ENCODE measurements at places on chromosomes 3 and 15.

GRCh38 chr3:11601446-11602238 lies 42.1 kb downstream of the VGLL4 start:
- peak; percentile 71 for DNase-seq

GRCh38 chr3:50627407-50628051 lies 10.6 kb downstream of the MAPKAPK3 start:
- DNase-seq, result no peak

DNA sequence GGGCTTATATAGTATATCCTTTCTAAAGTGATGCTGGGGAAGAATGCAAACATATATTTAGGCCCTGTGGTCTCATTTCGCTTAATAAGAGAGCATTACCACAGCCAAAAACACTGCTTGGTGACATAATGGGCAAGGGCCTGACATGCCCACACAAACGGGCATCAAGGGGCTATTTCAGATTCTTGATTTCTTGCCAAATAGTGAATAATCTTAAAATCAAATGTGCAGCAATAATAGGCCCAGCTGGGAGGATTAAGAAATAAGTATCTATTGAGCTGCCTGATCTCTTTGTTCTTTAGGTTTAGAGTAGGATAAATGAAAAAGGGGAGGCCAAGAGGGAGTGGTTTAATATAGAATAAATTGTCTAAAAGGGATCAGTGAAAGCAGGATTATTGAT lies 241.0 kb upstream of the GBE1 start:
- DNase-seq, result no peak

DNA sequence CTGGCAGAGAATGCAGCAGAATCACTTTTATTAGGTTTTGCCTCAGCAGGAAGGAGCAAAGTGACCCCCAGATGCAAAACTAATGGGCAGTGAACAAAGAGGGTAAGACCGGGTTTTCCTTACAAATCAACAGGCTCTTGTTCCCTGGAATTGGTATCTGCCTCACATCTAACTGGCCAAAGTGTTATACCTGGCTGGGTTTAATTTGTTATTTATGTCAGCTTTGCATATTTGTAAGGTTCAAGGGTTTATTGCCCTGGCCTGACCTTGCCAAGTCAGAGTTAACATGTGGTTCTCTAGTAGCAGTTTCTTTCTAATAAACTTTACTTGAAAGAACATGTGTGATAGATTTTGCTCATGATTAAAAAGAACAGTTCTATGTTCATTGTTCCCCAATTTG lies 431.7 kb upstream of the NR2F2 start:
- no peak for DNase-seq

- no peak for DNase-seq
These were observed 8.8 kb upstream of the SH3BP5 start for GRCh38 chr3:15341030-15341726.

DNA sequence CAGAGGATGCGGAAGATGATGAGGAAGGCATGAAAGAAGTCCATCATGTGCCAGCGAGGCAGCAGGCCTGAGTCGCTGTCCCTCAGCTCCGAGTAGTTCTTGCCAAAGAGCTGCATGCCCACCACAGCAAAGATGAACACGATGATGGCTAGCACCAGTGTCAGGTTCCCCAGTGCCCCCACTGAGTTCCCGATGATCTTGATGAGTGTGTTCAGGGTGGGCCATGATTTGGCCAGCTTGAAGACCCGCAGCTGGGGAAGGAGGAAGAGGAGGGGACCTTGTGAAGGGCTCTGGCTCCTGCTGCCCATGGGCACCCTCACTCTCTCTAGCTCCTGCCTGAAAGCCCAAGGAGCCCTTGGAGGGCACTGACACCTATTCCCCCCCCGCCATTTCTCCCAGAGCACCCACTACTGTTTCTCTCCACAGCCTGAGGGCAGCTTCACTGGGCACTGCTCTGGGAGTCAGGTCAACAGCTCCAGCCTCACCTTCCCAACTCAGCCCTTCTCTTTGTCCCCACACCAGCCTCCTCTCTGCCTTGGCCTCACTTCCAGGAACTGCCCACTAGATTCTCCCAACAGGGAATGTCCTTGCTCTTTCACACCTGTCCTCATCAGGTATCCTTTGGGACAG lies 63.6 kb downstream of the SCN5A start:
- peak; percentile 48 for DNase-seq

DNA sequence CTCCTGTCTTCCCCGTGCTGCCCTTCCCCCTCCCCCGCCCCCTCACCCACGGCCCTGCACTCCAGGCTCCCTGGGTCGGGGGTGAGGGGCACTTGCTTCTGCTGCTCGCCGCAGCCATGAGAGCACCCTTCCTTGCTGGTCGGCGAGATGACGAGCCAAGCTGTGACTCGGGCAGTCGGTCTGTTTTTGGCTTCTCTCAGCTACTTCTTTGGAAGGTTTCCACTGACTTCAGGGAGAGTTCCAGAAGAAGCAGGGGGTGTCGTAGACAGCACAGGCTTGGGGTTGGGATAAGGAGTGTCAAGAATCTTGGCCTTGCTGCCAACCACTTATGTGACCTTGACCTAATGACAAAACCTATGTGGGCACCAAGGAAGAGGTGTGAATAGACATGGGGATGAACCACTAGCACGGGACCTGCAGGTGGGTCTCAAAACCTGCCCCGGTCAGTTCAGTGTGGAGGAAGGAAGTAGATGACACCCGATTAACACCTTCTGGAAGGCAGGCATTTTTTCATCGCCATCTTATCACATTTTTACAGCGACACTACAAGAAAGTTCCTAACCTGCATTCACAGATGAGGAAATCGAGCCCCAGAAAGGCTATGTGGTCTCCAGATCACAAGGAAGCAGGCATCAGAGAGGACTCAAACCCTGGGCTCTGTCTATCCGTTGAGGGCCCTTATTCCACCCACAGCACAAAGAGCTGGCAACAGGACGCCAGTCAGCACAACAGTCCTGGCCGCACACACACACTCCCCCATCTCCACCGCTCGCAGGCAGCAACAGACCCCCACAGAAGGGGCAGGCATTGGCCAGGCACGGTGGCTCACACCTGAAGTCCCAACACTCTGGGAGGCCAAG lies 120.9 kb downstream of the LIPC start:
- no peak for DNase-seq

DNA sequence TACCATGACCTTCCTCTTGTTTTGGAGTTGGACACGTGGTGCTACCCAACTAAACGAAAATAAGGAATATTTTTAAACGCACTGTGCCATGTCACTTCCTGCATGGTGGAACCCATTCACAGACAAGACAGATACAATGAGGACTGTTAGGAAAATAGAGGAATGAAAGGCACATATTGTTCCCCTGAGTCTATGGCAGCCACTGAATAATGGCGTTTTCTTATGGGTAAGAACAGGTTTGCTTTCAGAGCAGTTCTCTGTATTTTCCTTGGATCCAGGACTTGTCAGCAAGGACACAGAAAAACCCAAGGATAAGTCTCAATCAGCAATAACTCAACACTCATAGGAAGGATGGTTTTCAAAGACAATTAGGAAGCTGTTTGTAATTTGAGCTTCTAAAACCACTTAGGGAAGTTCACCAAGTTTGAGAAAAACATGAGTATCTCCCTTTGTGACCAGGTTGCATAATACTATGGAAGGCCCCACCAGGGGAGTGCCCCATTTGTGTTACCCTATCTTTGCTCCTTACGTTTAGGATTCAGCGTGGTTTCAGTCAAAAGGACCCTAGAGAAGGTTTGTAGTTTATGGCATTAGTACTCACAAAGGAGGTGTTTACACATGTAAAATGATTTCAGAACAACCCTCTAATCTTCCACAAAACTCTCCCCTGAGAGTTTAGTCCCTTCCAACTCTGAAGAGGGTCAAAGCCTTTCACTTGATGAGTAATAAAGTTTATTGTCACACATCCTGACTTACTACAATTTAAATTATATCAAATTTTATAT lies 487.2 kb upstream of the ATP11B start:
- no peak for DNase-seq

DNA sequence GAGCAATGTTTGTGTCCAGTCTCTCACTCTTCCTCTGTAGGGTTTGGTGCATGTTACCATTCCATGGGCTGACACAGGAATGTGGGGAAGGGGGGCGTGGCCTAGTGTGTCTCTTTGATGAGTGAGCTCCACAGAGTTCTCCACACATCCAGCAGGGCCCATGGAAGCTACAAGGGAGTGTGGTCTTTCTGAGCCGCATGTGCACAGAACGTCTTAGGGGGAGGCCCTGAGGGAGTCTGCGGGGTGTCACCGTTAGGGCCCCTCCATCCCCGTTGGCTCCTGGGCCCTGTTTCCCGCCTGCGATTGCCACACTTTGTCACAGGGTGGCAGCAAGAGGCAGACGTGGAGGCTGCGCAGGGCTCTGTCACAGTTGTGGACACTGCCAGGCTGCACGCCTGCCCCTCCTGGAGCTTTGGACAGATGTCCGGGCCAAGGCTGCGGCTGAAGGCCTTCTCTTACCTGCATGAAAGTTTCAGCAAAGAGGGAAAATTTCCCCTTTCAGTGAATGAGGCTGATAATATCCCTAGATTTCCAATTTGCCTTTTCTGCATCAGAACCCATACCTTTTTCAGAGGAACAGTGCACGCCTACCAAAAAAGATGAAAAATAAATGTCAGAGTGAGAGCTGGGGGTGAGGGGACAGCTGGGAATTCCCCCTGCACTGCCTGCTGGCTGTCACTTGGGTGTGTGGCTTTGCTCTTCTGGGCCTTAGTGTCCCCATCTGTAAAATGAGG lies 24.3 kb downstream of the CACNA2D3 start:
- no peak for DNase-seq

DNA sequence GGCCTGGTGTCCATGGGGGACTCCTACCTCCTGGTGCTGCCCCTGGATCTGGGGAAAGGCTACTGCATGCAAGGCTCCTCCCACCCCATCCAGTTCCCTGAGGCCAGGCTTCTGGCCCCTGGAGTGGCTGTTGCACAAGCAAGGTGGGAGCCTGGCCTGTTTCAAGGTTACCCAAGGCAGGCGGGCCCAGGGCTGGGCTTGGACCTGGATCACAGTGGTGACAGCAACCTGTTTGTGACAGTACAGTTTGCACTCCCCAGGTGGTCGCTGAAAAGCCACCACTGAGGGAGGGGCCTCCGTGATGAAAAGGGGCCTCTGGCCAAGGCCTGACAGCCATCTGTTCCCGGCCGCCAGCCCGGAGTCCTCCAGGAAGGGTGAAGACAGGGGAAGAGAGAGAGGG lies 14.4 kb upstream of the KY start:
- no peak for DNase-seq

GRCh38 chr3:102129760-102130608 lies 280.7 kb downstream of the NFKBIZ start:
- DNase-seq, result peak; percentile 54

DNA sequence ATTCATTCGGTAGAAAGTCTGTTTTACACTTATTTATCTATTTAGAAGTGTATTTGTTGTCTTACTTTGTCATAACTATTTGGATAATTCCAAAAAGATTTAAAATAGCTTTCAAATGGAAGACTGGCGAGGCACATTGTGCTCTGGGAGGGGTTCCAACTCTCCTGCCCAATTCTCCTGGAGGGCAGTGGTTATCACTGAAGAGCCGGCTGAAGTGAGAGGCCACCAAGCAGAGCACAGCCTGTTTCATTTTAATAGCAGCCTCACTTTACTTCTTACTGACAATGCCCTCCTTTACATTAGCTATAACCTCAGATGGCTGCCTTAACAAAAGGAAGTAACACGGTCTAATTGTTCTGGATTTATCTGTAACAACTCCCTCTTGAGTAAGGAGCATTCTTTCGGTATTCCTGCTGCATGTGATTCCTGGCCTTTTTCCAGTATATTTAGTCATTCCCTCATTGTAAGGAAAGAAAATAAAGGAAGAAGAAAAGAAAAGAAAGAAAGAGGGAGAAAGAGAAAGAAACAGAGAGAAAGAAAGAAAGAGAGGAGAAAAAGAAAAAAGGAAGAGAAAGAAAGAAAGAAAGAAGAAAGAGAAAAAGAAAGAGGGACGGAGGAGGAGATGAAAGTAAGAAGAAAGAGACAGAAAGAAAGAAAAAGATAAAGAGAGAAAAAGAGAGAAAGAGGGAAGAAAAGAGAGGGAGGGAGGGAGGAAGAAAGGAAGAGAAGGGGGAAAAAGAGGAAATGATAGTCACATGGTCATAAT lies 339.8 kb upstream of the WNT5A start:
- no peak for DNase-seq

DNA sequence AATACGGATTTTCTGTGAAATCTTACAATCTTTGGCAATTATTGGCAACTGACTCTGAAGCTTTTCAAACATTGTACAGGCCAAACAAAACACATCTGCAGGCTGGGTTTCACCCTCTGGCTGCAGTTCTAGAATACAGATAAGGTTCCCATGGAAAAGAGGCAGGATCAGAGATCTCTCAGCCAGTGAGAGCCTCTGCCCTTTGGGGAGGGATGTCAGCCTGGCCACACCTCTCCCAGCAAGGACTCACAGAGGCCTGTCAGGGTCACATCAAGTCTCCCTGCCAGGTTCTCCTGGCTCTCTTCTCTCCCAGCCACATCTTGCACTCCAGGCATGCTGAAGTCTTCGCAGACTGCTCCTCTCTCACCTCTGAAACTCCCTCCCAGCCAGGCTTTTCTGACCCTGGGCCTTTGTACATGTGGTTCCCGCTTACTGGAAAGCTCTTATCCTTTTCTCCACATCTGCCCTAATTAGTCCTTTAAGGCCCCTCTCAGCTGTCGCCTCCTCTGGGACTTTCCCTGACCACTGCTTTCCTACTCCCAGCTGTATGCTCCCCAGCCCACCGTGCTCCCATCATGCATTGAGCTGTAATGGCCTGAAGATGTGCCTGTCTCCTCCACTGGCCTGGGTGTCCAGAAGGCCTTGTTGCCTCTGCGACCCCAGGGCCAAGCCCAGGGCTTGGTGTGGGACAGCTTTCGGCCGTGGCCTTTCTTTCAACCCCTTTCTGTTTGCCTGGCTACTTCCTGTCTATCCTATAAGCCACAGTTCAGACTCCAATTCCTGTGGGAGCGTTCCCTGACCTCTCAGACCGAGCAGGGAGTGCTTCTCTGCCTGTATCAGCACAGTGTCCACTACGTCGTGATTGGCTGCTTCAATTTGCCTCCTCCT lies 4.3 kb downstream of the RBP1 start:
- DNase-seq, result peak; percentile 86

DNA sequence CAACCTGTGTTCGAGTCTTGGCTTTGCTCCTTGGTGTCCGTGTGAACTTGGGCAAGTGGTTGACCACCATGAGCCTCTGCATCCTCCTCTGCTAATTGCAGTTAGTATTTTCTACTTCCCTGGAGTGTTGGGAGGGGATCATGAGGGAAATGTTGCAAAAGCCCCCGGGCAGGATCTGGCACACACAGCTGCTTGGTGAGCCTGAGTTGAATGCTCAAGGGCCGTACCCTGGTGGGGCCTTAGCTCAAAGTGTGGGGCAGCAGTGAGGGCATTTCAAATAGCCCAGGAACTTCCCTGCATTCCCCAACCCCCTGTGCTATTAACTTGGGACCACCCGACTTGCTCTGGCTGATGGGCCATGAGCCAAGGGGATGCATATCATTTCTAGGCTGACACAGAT lies 94.9 kb upstream of the SLC6A11 start:
- no peak for DNase-seq
